ENCODE measurements at places on chromosomes 7 and 10. TPM values are rescaled to one million over a fixed set of nuclear protein-coding genes. Genes with fewer than 3 reads are reported as not detected.
A peak's percentile ranks its signal among the peaks of the same experiment; 100 is the strongest.

DNA sequence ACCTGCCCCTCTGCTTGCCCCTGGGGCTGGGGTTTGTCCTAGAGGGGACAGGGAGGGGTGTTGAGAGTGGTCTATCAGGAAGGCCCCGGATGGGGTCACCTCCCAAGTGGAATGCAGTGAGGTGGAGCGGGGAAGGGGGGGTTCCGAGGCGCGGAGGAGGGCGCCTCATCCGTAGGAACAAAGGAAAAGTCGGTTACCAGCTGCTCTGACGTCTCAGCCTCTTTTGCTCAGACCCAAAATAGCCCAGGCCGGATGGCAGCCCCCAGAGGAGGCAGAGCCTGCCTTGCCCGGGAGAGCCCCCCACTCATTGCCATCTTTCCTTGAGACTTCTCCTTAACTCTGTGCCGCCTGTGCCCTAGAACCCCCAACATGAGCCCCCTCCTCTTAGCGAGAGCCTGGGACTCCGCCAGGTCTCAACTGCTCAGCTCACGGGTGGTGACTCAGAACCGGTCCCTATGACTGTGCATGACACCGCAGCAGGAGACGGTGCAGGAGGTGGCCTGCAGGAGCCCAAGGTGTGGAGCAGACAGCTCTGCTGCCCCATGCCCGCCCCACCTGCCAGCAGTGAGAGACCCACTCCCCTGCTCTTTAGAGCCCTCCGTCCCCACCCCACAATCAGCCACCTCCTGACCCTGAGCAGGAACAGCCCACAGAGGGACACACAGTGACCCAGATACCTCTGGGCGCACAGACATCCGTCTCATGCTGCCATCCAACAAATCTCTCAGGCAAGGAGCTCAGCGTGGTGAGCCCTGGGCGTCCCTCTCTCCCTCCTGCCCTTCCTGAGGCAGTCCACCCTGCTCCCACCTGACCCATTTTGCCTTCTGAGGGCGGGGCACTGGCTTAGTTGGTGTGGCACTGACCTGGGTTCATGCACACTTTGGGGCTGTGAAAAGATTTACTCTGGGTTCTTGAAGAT, 13.1 kb downstream of the STX1A start:
- H3K36me3 ChIP-seq = peaks cover 26% of the 10 kb centered on the region
- no peak overlapping the region for H3K4me3 ChIP-seq
- H3K27ac ChIP-seq = no peak overlapping the region
- no peaks in the 10 kb centered on the region for H3K4me1 ChIP-seq

- H3K36me3 ChIP-seq = no peaks in the 10 kb centered on the region
- peaks cover 50% of the 10 kb centered on the region for H3K4me1 ChIP-seq
- H3K4me3 ChIP-seq = no peak overlapping the region
- peak overlapping the region; percentile 40 for H3K27ac ChIP-seq
Observed at GRCh38 chr10:33142295-33142694, 184.3 kb upstream of the ITGB1 start.

DNA sequence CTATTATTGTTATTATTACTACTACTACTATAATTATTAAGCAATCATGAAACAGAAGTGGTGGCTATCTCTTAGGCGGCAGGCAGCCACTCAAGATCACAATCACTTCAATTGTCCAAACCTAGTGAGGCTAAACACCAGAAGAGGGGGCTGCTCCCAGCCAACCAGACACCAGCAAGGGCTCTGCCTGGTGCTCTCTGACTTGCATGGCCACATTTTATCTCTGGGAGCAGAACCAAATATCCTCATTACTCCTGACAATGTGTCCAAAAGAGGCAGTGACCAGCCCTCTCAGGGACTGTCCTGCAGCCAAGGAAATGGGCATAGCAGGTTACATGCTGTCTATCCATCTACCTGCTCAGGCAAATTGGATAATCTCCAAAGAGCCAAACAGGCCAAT, 187.4 kb upstream of the PDE1C start:
- no peaks in the 10 kb centered on the region for H3K4me1 ChIP-seq
- H3K4me3 ChIP-seq = no peak overlapping the region
- H3K27ac ChIP-seq = no peak overlapping the region
- DNase-seq = no peak

- H3K36me3 ChIP-seq = peaks cover 20% of the 10 kb centered on the region
- H3K4me3 ChIP-seq = peak overlapping the region; percentile 87
- DNase-seq = peak; percentile 46
- no peaks in the 10 kb centered on the region for H3K27me3 ChIP-seq
Observed at GRCh38 chr10:13099144-13099665, 758 bp upstream of the OPTN start.

DNA sequence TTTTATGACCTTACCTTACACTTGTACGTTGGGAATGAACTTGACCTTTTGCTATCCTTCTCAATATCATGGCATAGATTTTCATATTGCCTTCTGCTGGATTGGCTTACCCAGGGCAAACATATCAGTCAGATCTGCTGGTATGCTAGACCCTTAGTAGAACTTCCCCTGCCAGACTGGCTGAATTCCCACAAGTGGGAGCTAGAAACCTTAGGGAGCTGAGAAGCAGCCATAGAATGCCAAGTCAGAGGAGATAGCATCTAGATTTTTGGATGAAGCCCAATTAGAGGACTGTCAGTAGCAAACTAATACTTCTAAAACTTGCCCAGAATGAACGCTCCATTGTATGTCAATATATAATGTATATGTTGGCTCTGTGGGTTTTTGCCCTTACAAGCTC, 385.0 kb downstream of the NXPH1 start:
- H3K4me3 ChIP-seq = no peak overlapping the region
- no peak overlapping the region for H3K27ac ChIP-seq
- H3K27me3 ChIP-seq = no peaks in the 10 kb centered on the region

- no peaks in the 10 kb centered on the region for H3K27me3 ChIP-seq
- H3K4me3 ChIP-seq = no peak overlapping the region
- no peak for DNase-seq
- peaks cover 76% of the 10 kb centered on the region for H3K36me3 ChIP-seq
- no peaks in the 10 kb centered on the region for H3K4me1 ChIP-seq
Observed at GRCh38 chr7:112462236-112462635, 12.0 kb downstream of the IFRD1 start.

DNA sequence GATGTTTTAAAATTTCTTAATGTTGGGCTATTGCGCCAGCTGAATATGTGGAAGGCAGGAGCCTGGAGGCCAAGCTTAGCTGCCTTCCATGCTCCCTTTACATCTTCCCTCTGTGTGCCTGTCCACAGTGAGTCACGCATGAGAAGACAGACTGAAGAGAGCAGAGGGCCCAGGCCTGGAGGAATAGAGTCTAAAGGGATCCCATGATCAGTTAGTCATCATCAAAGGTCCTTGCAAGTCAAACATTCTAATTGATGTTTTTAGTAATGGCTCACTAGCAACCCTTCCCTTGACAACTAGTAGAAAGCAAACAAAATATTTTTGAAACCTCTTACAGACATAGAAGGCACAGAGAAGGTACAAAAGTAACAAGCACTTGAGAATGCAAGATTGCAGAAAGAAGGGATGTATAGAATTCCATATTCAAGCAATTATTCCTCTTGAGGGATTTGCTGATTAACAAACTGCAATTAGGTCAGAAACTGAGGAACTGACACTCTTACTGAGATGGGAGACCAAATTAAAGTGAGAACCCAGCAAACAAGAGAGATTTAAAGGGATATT, 30.7 kb upstream of the APBB1IP start:
- H3K4me1 ChIP-seq = no peaks in the 10 kb centered on the region
- no peak for DNase-seq
- no peak overlapping the region for H3K4me3 ChIP-seq
- no peak overlapping the region for H3K27ac ChIP-seq
- H3K36me3 ChIP-seq = no peaks in the 10 kb centered on the region
- H3K27me3 ChIP-seq = peaks cover 30% of the 10 kb centered on the region

GRCh38 chr7:129751916-129752315, 140.4 kb downstream of the NRF1 start:
- H3K27me3 ChIP-seq = no peaks in the 10 kb centered on the region
- no peak overlapping the region for H3K27ac ChIP-seq
- no peak for DNase-seq
- H3K4me1 ChIP-seq = peaks cover 1% of the 10 kb centered on the region
- H3K36me3 ChIP-seq = peaks cover 11% of the 10 kb centered on the region

DNA sequence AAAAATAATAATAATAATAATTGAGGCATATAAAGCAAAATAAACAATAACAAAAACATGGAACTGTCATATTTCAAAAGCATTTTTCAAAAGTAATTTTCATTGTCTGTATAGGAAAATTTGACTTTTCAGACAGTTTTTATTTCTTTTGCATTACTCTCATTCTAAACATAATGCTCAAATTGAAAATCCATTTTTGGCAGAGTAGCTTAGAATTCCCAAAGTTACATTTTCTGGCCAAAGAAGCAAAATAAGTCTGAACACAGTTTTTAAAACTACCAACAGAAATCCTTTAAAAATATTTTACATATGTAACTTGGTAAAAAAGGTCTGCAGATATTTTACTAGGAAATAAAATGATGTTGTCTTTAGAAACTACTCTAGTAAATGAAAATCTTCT, 535.4 kb downstream of the ANKRD7 start:
- H3K4me1 ChIP-seq = no peaks in the 10 kb centered on the region
- no peak overlapping the region for H3K4me3 ChIP-seq
- no peak for DNase-seq
- no peaks in the 10 kb centered on the region for H3K36me3 ChIP-seq
- H3K27ac ChIP-seq = no peak overlapping the region

- H3K36me3 ChIP-seq = no peaks in the 10 kb centered on the region
- DNase-seq = no peak
- no peak overlapping the region for H3K4me3 ChIP-seq
- H3K27me3 ChIP-seq = peaks cover 46% of the 10 kb centered on the region
- H3K27ac ChIP-seq = no peak overlapping the region
Observed at GRCh38 chr10:23079700-23080099, 15.7 kb upstream of the MSRB2 start.

- H3K27ac ChIP-seq = no peak overlapping the region
- DNase-seq = no peak
- no peak overlapping the region for H3K4me3 ChIP-seq
- no peaks in the 10 kb centered on the region for H3K36me3 ChIP-seq
- no peaks in the 10 kb centered on the region for H3K27me3 ChIP-seq
Observed at GRCh38 chr10:17548770-17549169, 68.4 kb downstream of the HACD1 start.

DNA sequence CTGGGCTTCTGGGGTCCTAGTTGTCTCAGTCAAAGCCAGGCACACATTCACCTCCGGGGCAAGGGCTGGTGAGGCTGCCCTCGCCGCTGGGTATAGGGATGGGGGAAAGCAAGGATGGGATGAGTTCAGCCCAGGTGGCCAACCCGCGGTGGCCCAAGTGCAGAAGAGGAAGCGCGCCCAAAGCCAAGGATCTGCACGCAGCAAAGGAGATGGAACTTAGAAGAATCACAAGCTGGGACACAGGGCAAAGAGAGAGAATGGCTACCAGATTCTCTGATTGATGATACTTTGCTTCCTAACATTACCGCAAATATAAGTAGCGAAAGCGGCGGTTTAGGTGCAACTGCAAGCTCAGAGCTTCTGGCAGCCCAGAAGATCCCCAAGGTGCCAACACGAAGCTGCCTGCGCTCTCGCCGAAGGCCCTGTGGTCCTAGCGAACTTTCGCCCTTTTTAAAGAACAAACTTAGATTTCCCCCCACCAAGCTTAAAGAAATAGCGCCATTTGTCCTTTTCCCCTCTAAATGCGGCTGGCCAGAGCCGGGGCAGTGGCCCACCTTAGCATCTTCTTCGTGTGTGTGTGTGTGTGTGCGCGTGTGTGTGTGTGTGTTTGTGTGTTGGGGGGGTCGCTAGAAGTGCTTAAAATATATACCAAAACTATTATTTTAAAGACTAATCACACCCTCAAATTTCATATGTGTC, 927 bp upstream of the MKX start:
- H3K36me3 ChIP-seq = no peaks in the 10 kb centered on the region
- H3K4me3 ChIP-seq = no peak overlapping the region
- no peak overlapping the region for H3K27ac ChIP-seq

- no peaks in the 10 kb centered on the region for H3K27me3 ChIP-seq
- H3K27ac ChIP-seq = no peak overlapping the region
- DNase-seq = no peak
- H3K36me3 ChIP-seq = no peaks in the 10 kb centered on the region
- no peak overlapping the region for H3K4me3 ChIP-seq
- no peaks in the 10 kb centered on the region for H3K4me1 ChIP-seq
Observed at GRCh38 chr10:109239371-109239770, 683.9 kb downstream of the XPNPEP1 start.

- DNase-seq = no peak
- no peak overlapping the region for H3K4me3 ChIP-seq
- H3K36me3 ChIP-seq = no peaks in the 10 kb centered on the region
- no peak overlapping the region for H3K27ac ChIP-seq
Observed at GRCh38 chr7:94660006-94660405, 4.1 kb upstream of the SGCE start.

- DNase-seq = no peak
- H3K27ac ChIP-seq = no peak overlapping the region
- H3K36me3 ChIP-seq = no peaks in the 10 kb centered on the region
- peaks cover 2% of the 10 kb centered on the region for H3K27me3 ChIP-seq
Observed at GRCh38 chr7:17773289-17773626, 167.0 kb downstream of the SNX13 start.

MMS19 gene
- 106 TPM for total RNA-seq

MYH16 gene
- not detected for total RNA-seq

KIAA1549 gene
- 1.3 TPM for total RNA-seq

PON1 gene
- total RNA-seq = not detected

SNCG gene
- total RNA-seq = not detected

GPR37 gene
- total RNA-seq = not detected

ACTL6B gene
- not detected for total RNA-seq

CXCL12 gene
- not detected for total RNA-seq

Data from activated T-helper 2 cell treated with anti-CD3 and anti-CD28 coated beads, Interferon-gamma antibody, Interleukin-2, Interleukin-4, amounts not matched to agents 10 μg/mL and 5 μg/mL and 100 μg/mL, durations not matched to agents 14 hours and 24 hours and 36 hours (primary cell).